ENCODE measurements at places on chromosomes 6 and 20.

GRCh38 chr6:156590482-156590881 is 186.7 kb upstream of the ARID1B start:
- DNase-seq: no peak

GRCh38 chr6:25415274-25415673 is 136.1 kb downstream of the CARMIL1 start:
- DNase-seq: no peak

DNA sequence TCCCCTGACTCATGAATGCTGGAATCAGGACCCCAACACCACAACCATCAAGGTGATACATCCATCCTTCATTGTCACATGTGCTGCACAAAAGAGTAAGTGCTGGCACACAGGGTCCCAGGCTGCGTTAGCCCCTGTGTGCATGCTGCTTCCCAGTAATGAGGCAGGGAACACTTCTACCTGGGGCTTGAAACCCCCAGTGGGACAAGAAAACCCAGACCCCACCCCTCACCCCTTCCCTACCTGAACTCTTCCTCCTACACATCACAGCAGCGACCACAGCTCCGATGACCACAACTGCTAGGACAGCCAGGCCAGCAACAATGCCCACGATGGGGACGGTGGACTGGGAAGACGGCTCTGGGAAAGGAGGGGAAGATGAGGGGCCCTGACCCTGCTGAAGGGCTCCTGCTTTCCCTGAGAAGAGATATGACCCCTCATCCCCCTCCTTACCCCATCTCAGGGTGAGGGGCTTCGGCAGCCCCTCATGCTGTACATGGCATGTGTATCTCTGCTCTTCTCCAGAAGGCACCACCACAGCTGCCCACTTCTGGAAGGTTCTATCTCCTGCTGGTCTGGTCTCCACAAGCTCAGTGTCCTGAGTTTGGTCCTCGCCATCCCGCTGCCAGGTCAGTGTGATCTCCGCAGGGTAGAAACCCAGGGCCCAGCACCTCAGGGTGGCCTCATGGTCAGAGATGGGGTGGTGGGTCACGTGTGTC is 2.0 kb downstream of the HLA-B start:
- DNase-seq: no peak

GRCh38 chr20:59429396-59429795 is 129.0 kb downstream of the EDN3 start:
- no peak for DNase-seq

GRCh38 chr6:157537556-157537955 is 156.6 kb downstream of the ZDHHC14 start:
- no peak for DNase-seq
